ENCODE measurements at places on chromosomes 11 and 22. TPM values are rescaled to one million over a fixed set of nuclear protein-coding genes. Genes with fewer than 3 reads are reported as not detected.

- DNase-seq: no peak
These were observed 17.4 kb upstream of the FBLN1 start for GRCh38 chr22:45485261-45485660.

- peak; percentile 16 for DNase-seq
These were observed 9.3 kb downstream of the CD44 start for GRCh38 chr11:35148163-35148837.

- DNase-seq: no peak
These were observed 14.9 kb upstream of the ELFN2 start for GRCh38 chr22:37442135-37442534.

Gene PHLDB1
- 109 TPM for total RNA-seq

GRCh38 chr11:57205041-57205641 lies 23.4 kb downstream of the LRRC55 start:
- peak; percentile 94 for DNase-seq

Gene OR5P2
- total RNA-seq: not detected

DNA sequence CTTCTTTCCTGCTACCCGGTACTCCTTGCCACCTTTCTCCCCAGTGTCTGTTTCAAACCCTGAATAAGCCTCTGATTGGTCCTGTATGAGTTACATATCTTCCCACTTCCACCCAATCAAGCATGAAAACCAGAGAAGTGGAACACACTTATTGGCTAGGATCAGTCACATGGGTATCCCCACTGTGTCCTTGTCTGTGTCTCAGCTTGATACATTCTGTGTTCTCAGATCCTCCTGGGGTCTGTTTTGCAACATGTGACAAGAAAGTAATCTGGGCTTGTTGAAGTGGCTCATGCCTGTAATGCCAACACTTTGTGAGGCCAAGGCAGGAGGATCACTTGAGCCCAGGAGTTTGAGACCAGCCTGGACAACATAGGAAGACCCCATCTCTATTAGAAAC lies 23.9 kb downstream of the MCHR1 start:
- no peak for DNase-seq

DNA sequence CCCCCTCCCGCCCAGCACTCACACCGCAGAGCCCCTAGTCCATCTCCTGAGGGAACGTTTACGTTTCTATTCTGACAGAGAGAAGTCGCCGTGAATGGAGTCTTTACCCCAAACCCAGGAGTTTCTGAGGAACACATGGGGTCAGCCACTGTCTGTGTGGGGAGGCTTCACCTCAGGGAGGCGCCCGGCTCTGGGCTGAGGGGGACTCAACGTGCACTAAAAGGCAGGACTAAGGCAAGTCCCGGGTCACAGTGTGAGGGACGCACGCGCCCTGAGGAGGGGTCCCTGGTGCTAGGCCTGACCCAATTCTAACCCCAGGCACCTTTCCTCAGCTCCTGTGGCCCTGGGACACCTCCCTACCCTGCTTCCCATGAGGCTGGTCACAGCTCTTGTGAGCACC lies 32.5 kb upstream of the IGLL5 start:
- no peak for DNase-seq

- peak; percentile 92 for DNase-seq
These were observed 15.7 kb downstream of the DMC1 start for GRCh38 chr22:38554281-38554680.

Gene APOA5
- total RNA-seq: not detected

Measured in GM23248 (cell line).